ENCODE measurements at places on chromosomes 4 and X. TPM values are rescaled to one million over a fixed set of nuclear protein-coding genes. Genes with fewer than 3 reads are reported as not detected.

Gene CWH43
- not detected for total RNA-seq

Gene BGN
- not detected for total RNA-seq

Gene CCDC120
- 3.5 TPM for total RNA-seq

Gene DAPP1
- not detected for total RNA-seq

Gene PTTG2
- total RNA-seq: not detected

Gene TREX2
- total RNA-seq: 1.6 TPM

Gene TCEAL6
- total RNA-seq: not detected

Gene NFXL1
- total RNA-seq: 4.5 TPM

Gene TMEM35A
- total RNA-seq: 0.06 TPM

Gene CFAP99
- total RNA-seq: 0.13 TPM

Gene RIPPLY1
- not detected for total RNA-seq

Gene AFM
- total RNA-seq: not detected

Gene GATA1
- total RNA-seq: not detected

Gene SULT1E1
- not detected for total RNA-seq

Gene STAP1
- not detected for total RNA-seq

Gene SH3RF1
- 9.3 TPM for total RNA-seq

Gene CFI
- total RNA-seq: 1.0 TPM

Gene NSUN7
- 0.39 TPM for total RNA-seq

Gene GRXCR1
- total RNA-seq: not detected

Gene GC
- total RNA-seq: not detected

Gene ITIH6
- total RNA-seq: not detected

Measured in A549 treated with dexamethasone at 1 μM for 4 hours (cell line).